ENCODE measurements at places on chromosomes 3 and 15.
A peak's percentile ranks its signal among the peaks of the same experiment; 100 is the strongest.

GRCh38 chr3:70360979-70361760 is 48.7 kb upstream of the MDFIC2 start:
- no peak for DNase-seq

- DNase-seq, result no peak
Observed at GRCh38 chr3:197748597-197749314, 927 bp upstream of the FYTTD1 start.

DNA sequence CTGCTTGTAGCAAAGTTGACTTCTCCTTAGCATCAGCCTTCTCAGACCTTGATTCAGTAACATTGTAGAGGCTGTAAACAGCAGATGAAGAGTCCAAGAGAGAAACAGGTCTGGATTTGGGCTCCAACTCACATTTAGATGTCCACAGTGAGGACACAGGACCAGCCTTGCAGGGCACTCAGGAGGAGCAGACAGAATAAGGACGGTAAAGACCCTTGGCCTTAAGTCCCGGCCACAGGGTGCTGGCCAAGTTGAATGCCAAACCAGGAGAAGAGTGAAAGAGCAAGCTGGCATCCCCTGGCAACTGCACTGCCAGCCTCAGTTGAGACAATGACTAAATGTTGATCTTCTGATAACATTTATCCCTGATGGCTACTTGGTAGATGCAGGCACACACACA is 136.3 kb downstream of the LRRK1 start:
- DNase-seq, result no peak

- no peak for DNase-seq
Observed at GRCh38 chr3:70256566-70256965, 55.9 kb downstream of the MDFIC2 start.

DNA sequence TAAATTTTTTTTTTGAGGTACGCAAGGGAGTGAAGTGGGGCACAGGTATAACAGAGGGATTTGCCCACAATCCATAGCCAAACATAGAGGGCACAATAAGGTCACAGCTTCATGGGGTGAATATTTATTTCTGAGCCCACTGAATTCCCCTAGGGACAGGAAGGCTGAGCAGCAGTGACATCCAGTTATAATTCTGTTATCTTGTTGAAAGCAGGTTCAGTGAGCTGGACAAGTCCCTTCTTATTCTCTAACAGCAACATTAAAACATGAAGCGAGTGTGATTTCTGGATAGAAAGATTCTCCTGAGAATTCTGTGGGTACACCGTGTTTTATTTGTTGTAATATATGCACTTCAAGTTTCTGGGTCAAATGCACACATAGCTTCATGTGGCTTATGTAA is 538.2 kb downstream of the NAALADL2 start:
- DNase-seq, result no peak

DNA sequence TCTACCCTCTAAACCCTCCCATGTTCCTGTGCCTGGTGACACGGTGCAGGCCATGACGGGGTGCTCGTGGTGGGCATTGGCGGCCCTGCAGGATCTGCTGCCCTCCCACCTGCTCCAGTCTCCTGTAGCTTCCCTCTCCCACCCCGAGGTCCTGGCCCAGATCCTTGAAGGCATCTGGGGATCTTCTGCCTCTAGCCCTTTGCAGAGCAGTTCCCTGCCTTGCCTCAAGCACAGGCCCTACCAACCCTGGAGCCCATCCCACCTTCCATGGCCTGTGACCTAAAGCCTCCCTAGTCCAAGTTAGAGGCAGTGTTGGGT is 27.5 kb upstream of the SEC13 start:
- DNase-seq, result no peak

DNA sequence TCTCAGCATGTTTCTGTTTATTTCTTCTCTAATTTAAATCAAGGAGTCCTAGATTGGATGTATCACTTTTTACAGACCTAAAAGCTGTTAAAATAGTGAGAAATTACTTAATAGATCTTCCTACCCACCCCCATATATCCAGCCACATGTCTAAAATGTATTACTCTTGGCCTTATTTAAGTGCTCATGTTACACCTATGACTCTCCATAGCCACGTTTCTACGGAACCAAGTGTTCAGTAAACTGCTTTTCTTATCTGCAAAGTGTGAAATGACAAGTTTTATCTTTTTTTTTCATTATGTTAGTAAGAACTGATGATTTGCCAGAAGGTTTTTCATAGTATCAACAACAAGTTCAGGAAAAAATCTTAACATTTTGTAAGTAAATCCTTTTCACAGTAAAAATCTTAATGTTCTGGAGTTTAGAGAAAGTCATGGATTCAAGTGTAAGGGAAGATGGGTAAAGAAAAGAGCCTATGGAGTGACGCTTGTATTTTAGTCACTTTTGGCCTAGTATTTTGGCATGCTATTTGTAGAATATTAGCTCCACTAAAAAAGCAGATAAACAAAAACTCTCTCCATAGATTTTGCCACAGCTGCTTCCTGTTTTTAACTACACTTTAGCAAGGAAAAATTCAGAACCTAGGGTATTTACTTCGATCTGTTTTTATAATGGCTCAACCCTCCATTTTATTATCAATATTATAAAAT is 41.2 kb upstream of the IGSF10 start:
- DNase-seq, result peak; percentile 9

All from hematopoietic multipotent progenitor cell treated with erythropoietin and hydrocortisone succinate and interleukin-3 and kit ligand, for 4 days (in vitro differentiated cells).